Stimulated activated CD4-positive, alpha-beta T cell treated with anti-CD3 and anti-CD28 coated beads, Interleukin-12 subunit alpha, Interleukin-12 subunit beta, amount 100 ng/mL, for 4 hours (primary cell): ENCODE measurements at places on chromosomes 12 and 14.

DNA sequence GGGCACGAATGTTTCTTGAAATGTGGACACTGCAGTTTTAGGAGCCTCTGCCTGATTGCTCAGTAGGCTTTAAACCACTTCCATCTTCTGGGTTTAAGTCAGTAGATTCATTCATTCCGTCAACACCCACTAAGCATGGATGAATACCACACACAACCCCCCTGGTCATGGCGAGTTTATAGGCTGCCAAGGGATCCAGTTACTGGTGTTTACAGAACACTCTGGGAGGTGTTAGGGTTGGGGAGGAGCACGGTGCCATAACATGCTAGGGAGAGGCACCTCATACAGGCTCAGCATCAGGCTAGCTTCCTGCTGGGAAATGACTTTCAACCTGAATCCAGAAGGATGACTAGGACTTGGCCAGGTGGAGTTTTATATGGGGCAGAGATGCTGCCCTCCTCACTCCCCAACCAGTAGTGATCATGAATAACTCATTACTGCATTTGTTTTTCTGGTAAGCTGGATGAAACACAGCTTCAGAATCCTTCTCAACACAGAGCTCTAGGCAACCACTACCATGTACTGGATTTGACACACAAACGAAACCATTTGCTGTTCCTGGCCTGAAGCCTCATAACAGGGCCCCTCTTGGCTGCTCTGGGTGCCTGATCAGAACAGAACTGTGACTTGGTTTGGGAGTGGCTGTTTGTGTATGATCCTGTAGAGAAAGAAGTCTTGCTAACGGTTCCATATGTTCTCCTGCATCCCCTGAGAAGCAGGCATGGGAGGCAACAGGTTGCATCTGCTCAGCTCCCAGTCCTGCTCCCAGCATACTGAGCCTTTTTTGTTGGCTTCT, 47.9 kb downstream of the FBXW8 start:
- DNase-seq, result no peak

DNA sequence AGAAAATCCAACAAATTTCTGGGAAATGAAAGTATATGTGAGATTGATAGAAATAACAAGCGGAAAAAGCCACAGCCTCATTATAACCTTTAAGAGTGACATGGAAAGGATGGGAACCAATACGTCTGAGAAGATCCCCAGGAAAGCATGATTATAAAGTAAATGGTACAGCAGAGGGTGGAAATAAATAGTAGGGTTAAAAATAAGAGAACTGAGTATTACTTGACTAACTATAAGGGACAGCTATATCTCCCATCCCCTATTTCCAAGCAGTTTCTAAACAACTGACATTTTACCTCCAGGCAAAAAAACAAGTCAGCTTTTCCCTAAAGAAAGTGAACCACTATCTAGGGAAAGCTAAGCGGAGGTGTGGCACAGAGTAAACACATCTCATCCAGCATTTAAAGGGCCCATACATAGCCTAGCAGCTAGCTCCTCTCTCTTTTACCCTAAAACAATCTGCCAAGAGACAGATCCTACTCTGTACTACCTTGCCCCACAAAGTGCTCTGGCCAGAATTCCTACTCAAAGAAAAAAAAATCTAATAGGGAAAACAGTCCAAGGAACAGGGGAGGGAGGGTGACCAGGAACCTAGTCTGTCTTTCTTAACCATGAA, 11.2 kb downstream of the OSBPL8 start:
- DNase-seq, result no peak

DNA sequence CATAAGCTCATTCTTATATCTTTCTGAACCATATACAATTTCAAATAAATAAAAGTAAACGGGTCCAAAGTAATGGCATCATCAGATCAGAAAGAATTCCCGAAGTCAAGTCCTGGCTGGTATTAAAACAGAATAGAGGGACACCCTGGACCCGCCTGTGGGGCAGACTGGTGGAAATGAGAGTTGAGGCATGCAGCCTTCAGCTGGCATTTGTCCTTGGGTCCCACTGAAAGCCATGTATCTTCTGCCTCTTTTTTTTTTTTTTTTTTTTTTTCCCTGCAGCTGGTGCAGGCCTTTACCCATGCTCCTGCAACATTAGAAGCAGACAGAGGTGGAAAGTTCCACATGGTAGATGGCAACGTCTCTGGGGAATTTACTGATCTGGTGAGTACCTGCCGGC, 9.9 kb downstream of the AHSA1 start:
- no peak for DNase-seq

GRCh38 chr12:46659032-46659650, 166.7 kb downstream of the SLC38A4 start:
- DNase-seq, result no peak

DNA sequence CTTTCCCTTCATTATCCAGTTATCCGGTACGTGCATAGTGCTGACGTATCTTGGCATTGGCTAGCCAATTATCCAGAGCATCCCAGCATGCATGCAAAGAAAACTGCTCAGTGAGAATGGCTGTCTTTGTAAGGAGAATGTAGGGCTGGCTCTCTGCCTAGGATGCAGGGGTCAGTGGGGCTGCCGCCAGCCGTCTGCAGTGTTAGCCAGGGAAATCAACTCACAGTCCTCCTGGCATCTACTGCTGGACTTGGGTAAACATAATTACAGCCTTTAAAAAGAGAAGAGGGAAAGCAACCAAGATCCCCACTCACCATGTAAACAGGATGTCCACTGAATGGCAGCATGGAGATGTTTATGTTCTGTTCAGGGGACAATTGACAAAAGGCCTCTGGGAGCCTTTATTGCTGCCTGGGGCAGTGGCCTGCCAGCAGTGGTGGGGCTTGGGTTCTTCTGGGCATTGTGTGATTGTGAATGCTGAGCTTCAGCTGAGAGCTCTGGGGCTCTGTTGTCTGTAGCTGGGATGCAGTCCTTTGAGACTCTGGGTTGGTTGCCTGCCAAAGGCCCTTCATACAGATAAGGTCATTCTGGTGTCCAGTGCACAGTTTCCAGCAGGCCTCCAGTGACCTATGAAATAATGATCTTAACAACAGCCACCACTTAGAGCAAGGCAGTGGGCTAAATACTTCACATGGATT, 121.8 kb downstream of the TBC1D30 start:
- no peak for DNase-seq
